ENCODE measurements at places on chromosomes 5 and 9.

DNA sequence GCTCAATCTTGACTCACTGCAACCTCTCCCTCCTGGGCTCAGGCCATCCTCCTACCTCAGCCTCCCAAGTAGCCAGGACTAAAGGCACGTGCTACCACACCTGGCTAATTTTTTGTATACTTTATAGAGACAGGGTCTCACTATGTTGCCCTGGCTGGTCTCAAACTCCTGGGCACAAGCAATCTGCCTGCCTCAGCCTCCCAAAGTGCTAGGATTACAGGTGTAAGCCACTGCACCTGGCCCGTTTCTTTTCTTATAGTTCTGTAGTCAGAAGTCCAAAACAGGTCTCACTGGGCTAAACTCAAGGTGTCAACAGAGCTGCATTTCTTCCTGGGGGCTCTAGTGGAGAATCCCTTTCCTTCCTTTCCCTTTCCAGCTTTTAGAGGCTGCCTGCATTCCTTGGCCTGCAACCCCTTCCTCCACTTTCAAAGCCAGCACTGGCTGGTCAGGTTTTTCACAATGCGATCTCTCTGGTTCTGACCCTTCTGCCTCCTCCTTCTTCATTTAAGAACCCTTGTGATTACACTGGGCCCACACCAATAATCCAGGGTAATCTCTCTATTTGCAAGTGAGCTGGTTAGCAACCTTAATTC lies 16.3 kb downstream of the IRF1 start:
- DNase-seq: no peak

- no peak for DNase-seq
Observed at GRCh38 chr5:84480873-84481637, 96.4 kb upstream of the EDIL3 start.

GRCh38 chr9:93612052-93612795 lies 35.8 kb downstream of the PHF2 start:
- no peak for DNase-seq

DNA sequence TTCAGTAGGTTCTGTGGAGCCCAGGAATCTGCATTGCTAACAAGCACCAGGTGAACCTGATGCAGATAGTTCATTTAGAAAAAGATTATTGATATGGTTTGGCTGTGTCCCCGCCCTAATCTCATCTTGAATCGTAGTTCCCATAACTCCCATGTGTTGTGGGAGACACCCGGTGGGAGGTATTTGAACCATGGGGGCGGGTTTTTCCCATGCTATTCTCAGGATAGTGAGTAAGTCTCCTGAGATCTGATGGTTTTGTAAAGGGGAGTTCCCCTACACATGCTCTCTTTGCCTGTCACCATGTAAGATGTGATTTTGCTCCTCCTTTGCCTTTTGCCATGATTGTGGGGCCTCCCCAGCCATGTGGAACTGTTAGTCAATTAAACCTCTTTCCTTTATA lies 212.0 kb downstream of the RAB3C start:
- DNase-seq: no peak

GRCh38 chr5:175378444-175379028 lies 65.4 kb downstream of the DRD1 start:
- DNase-seq: no peak

- no peak for DNase-seq
Observed at GRCh38 chr9:137406085-137406760, 16.7 kb downstream of the EXD3 start.

- DNase-seq: no peak
Observed at GRCh38 chr5:96816411-96816939, 8.7 kb upstream of the ERAP1 start.

DNA sequence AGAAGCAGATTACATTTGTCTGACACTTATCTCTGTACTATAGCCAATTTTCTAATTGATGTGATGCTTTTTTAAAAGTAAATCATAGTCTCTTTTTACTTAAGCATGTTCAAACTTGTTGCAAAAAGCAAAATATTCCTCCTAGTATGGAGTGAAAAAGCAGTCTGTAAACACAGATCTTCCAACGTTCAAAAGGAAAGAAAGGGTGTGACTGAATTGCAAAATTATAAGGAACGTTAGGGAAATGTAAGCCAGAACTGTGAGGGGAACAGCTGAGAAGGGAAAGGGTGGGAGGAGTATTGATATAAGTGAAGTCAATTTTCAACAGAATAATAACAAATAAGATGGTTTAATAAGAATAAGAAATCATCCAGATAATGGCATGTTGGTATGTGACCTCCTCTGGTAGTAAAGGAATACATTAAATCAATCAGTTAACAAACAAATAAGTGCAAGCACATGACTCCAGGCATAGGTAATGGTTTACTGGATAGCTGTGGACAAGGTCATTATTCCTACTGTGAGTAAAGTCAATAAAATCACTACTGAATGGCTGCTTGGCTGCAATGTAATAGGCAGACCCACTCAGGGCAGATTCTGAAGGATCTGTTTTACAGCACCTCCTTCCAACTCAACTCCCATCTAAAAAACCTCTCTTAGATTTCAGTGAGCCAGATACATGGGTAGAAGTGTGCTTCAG lies 239.1 kb upstream of the NMUR2 start:
- DNase-seq: no peak
